Naive thymus-derived CD8-positive, alpha-beta T cell (primary cell): ENCODE measurements at places on chromosomes 11 and 22. TPM values are rescaled to one million over a fixed set of nuclear protein-coding genes. Genes with fewer than 3 reads are reported as not detected.

Gene ANO9
- 70.1 TPM for total RNA-seq

Gene TMEM258
- total RNA-seq: 84.4 TPM

- no peaks in the 10 kb centered on the region for H3K36me3 ChIP-seq
- H3K27ac ChIP-seq: no peak overlapping the region
- peaks cover 5% of the 10 kb centered on the region for H3K4me1 ChIP-seq
Observed at GRCh38 chr11:128231845-128232410, 355.4 kb downstream of the ETS1 start.

DNA sequence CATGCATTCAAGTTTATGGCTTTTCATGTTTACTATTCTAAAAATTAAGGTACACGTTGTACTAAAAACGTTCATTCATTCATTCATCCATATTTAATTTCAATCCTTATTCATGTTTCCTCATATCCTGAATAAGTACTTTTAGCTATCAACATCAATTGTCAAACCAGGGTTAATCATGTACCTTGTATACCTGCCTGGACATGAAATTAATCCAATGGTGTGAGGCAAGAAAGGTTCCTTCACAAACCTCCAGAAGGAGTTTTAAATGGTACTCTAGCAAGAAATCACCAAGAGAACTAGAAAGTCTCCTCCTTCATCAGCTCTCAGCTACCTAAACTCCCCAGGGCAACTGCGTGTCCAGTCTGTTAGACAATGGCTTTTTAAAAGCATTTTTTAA, 33.4 kb downstream of the TMEM123 start:
- H3K4me3 ChIP-seq: no peak overlapping the region
- H3K27me3 ChIP-seq: no peaks in the 10 kb centered on the region
- DNase-seq: no peak
- peaks cover 100% of the 10 kb centered on the region for H3K4me1 ChIP-seq
- H3K27ac ChIP-seq: no peak overlapping the region

DNA sequence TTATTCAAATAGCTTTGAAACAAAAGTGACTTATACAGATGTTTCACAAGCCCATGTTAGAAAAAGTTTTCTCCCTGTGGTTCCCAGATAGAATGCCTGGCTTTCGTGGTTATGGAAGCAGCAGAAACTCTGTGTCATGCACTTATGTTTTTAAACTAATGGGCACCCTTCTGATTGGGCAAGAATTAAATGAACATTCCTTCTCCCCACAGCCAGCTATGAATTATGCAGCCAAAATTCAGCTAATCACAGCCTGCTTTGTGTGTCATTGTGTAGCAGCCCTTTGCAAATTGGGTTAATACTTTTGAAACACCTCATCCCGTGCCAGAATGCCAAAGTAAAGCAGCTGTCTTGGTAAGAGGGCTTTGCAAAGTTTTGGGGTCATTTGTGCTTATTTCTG, 46.9 kb downstream of the PANX1 start:
- peaks cover 35% of the 10 kb centered on the region for H3K36me3 ChIP-seq
- H3K4me1 ChIP-seq: peaks cover 34% of the 10 kb centered on the region
- DNase-seq: no peak
- H3K27me3 ChIP-seq: no peaks in the 10 kb centered on the region
- no peak overlapping the region for H3K27ac ChIP-seq
- H3K4me3 ChIP-seq: no peak overlapping the region

DNA sequence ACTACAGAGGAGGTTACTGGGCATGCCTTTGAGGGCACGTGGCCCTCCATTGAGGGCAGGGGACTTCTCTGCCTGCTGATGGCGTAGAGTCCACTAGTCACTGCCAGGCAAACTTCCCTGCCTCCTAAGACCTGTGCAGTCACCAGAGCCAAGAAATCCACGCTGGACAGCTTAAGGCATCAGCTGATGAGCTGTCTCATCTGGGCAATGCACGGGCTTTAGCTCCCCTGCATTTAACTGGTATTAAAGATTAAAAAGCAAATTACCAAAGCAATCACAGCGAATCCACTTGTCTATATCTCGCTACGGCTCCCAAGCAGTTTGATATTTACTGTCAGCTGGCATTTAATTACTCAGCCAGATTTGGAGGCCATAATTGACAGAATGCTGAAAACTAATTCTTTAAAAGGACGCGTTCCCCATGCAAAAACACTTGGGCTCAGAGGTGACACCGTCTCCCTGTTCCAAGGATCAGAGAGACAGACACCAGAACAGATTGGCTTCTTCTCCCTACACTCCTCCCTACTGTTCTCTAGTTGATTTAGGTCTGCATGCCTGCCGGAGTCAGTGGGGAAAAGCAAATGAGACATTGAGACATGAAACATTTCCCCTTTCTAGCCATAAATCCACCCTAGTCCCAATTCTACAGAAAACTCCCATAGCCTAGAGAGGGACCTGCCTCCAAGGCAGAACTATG, 68.5 kb downstream of the SPATA19 start:
- no peak overlapping the region for H3K27ac ChIP-seq
- no peak for DNase-seq
- no peaks in the 10 kb centered on the region for H3K36me3 ChIP-seq
- H3K4me1 ChIP-seq: no peaks in the 10 kb centered on the region

GRCh38 chr11:96817482-96818399, 427.9 kb downstream of the JRKL start:
- H3K27ac ChIP-seq: no peak overlapping the region
- no peaks in the 10 kb centered on the region for H3K27me3 ChIP-seq
- no peaks in the 10 kb centered on the region for H3K4me1 ChIP-seq
- H3K36me3 ChIP-seq: no peaks in the 10 kb centered on the region
- no peak overlapping the region for H3K4me3 ChIP-seq

DNA sequence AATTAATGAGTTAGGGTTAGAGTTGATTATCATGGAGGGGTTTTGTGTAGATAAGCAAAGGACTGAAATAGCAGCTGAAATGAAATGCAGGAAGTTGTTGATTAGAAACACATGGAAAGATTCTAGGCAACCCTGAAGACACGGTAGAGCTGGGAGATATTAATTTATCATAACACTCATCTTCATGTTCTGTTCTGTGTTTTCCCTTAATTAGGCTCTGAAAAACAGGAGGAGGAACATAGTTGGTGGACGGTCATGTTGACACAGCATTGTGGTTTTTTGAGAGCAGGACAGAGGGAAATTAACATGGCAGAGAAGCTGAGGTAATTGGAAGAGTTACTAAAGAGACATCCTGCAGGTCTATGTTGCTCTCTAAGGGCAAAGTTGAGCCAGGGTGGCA, 138.8 kb upstream of the UBASH3B start:
- no peaks in the 10 kb centered on the region for H3K36me3 ChIP-seq
- no peak overlapping the region for H3K27ac ChIP-seq
- H3K4me3 ChIP-seq: no peak overlapping the region
- DNase-seq: no peak
- H3K27me3 ChIP-seq: peaks cover 4% of the 10 kb centered on the region

GRCh38 chr11:119192111-119192510, 6.8 kb downstream of the NHERF4 start:
- DNase-seq: no peak
- H3K27me3 ChIP-seq: no peaks in the 10 kb centered on the region
- H3K4me3 ChIP-seq: no peak overlapping the region
- no peak overlapping the region for H3K27ac ChIP-seq
- peaks cover 6% of the 10 kb centered on the region for H3K4me1 ChIP-seq
